ENCODE measurements at places on chromosomes 16 and 17.

DNA sequence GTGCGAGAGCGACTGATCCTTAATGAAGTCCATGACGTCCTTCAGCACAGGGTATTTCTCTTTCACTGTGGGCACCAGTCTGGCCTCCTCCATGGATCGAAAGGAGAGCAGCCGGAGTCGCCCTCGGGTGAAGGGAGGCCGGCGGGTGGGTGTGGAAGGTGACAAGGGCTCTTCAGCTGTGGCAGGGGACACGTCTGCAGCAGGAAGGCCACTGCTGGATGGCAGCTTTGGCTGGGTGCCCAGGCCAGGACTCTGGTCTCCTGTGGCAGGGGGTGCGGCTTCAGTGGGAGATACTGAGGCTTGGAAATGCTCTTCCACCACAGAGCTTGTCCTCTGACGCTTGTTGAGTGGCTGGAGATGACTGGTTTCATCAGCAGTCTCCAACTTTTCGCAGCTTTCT, 78.5 kb downstream of the ZZEF1 start:
- no peak for DNase-seq

DNA sequence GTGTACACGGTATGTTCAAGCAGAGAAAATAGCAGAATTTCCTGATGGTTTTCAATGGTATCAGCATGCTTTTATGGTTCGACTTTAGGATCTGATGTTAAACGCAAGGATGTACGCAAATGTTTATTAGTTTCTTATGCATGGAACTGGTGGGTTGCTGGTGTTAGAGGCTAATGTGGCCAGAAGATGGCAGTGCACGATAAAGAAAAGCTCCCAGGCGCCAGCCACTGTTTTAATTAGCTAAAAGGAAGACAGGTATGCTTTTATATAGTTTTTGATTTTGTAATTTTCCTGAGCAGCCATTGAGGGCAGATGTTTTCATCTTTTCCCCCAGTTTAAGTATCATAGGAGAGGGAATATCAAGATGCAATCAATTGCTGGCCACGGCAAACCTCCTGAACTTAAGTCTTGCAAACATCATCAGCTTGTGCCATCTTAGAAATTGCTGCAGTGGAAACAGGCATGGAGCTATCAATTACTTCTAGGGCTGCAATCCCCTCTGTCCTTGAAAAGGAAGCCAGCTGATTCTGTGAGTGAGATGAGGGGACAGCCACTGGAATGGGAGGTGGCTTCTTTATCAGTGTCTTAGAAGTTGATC, 648.5 kb upstream of the RBFOX1 start:
- DNase-seq, result no peak

- no peak for DNase-seq
Measured at GRCh38 chr16:14125000-14125681, 54.0 kb downstream of the MRTFB start.

GRCh38 chr16:56858374-56858773, 6.6 kb upstream of the SLC12A3 start:
- DNase-seq, result no peak

GRCh38 chr16:83306961-83307593, 500.7 kb upstream of the HSBP1 start:
- no peak for DNase-seq

- peak; percentile 40 for DNase-seq
Measured at GRCh38 chr16:89135971-89136765, 35.4 kb upstream of the CDH15 start.
